ENCODE measurements at places on chromosomes 5 and 9.

DNA sequence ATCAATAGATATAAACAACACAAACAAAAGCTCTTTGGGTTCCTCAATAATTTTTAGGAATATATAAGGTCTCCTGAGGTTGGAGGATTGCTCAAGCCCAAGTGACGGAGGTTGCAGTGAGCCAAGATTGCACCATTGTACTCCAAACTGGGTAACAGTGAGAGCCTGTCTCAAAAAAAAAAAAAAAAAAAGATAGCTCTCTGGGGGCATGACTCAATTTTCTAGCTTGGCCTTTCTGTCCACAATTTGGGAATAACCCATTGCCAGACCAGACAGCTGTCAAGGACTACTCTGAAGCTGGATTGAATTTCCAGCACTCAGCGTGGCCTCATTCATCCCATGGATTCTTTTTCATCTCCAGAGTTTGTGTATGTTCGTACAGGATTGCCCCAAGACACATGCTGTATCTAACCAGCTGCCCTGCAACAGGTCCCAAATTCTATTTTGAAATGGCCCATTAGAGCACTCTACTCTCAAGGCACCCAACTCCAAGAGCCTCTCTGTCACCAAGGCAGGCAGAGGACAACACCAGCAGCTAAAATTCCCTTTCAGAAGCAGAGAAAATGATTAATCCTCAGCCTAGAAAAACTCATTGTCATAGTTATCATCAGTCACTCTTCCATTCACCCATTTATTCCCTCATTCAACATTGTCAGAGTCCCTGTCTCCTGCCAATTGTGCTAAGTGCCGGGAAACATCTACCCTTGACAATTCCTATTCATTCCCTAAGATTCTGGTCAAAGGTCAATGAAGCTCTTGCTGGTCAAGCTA is 8.7 kb downstream of the FAM193B start:
- no peak for DNase-seq

DNA sequence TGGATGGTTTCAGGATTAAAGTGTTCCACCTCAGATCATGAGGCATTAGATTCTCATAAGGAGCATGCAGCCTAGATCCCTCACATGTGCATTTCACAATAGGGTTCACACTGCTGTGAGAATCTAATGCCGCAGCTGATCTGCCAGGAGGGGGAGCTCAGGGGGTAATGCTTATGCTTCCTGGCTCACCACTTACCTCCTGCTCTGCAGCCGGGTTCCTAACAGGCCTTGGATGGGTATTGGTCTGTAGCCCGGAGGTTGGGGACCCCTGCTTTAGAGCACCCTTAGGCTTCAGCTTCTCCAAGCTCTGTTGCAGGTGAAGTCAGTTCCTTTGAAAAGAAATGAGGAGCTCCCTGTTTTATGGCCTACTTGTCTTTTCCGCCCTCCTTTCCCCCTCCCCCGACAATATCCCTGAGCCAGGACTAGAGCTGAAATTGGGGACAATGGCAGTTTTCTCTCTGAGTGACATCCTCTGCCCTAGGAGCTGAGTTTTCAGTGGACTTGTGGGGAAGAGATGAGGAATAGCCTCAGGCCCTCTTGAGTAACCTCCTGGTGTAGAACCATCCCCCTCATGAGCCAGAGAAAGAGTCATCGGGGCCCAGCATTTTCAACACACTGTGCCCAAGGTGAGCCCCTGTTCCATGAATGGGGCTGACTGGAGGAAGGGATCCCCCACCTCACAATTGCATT is 16.2 kb upstream of the MAT2B start:
- no peak for DNase-seq

DNA sequence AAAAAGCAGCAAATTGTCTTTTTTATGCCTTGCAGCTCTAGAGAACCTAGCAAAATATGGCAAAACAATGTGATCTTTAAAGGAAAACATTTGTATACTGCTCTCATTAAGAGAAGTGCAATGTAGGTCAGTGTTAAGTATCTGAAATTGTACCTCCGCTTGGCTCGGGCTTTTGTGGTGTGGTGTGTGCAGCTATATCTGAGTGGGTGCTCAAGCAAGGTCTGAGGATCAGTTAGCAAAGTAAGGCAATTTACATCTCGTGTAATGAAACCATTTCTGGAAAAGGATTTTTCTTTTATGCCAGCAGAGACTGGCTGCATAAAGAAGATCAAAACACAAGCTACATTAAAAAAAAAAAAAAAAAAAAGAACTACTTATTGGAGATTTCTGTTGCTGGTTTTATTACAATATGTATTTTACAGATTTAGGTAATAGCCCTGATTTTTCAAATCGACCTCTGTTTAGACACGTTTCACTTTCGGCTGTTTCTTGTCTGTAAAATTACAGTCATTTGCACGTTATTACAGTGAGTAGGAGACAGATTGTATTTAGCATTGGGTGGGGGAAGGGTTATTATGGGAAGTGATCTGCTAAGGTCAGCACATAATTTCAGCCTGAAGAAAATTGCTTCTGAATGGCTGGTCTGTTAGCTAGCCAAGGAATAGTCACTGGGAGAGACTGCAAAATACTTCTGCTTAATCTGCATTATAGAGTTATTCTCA is 7.9 kb upstream of the ZNF608 start:
- no peak for DNase-seq

DNA sequence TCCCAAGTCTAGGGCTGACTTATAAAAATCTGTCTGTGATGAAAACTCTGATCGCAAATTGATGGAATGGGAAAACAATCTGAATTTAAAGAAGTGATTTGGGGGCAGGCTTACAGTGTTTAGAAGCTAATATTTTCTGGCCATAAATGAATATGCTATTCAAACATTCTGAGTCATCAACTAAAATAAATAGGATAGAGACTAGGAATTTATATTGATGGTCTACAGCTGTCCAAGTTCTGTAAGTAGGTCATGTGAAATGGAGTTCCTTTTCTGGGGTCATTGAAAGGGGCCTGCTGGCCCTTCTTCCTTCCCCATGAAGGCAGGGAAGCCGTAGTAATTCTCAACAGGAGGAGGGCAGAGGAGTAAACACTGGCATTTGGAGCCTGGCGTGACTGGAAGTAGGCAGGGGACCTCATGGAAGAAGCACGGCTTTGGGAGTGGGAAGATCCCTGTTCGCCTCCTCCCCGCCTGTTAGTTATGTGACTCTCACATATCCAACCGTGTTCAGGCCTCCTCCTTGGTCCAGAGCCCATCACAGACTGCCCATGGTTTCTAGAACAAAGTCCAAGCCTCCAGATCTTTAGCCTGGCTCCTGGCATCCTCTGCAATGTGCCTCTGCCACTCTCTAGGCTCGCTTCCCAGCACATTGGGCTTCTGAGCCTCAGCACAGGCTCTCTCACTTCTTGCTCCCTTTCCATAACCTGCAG is 31.7 kb downstream of the ALG2 start:
- no peak for DNase-seq

- peak; percentile 34 for DNase-seq
Measured at GRCh38 chr9:125189011-125189360, 617 bp downstream of the PPP6C start.

- no peak for DNase-seq
Measured at GRCh38 chr5:40958811-40959210, 49.5 kb downstream of the C7 start.
